Forelimb muscle (tissue), 1 donor: ENCODE measurements at places on chromosomes 1 and 21. TPM values are rescaled to one million over a fixed set of nuclear protein-coding genes. Genes with fewer than 3 reads are reported as not detected.

Gene OLIG2
- polyA plus RNA-seq = not detected

- no peak for DNase-seq
Observed at GRCh38 chr1:28144203-28145135, 32.0 kb downstream of the PTAFR start.

Gene GFI1
- polyA plus RNA-seq = 0.20 TPM

Gene TNFRSF1B
- 11.8 TPM for polyA plus RNA-seq

DNA sequence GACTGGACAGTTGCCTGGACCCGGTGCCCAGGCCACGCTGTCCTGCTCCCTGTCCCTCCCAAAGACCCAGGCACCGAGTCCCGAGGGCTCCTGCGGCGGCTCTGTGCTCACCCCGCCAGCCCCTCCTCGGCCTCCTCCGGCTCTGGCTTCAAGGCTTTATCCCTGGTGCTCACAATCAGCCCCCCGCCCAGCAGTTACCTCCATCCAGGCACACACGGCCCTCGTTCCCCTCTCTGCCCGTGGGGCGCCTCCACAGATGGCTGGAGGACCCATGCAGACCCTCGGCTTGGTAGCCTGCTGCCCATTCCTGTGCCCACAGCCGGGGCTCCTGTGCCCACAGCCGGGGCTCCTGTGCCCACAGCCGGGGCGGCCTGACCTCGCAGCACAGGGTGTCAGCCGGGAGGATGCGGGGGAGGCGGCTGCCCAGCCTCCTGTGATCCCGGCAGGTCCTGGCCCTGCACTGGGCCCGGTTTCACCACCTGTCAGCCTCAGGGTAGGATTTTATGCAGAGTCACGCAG lies 52.3 kb upstream of the COL18A1 start:
- no peak for DNase-seq

DNA sequence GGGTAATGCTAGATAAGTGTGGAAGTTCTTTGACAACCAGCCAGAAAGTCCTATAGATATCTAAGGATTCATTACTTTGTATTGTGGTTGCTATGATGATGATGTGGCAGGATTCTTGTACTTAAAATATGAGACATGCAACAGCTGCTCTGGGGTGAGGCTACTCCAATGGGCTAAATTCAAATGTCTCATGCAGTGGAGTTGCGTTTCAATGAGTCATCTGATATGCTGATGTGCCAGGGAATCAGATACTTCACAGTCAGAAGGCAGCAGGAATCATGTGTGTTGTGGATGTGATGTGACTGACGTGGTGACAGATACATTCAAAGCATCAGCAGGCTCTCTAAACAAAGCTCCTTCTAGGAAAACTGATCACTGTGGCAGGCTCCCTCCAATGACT lies 66.5 kb downstream of the TSEN15 start:
- peak; percentile 13 for DNase-seq

GRCh38 chr21:17201741-17202260 lies 311.0 kb upstream of the CXADR start:
- DNase-seq = peak; percentile 58

DNA sequence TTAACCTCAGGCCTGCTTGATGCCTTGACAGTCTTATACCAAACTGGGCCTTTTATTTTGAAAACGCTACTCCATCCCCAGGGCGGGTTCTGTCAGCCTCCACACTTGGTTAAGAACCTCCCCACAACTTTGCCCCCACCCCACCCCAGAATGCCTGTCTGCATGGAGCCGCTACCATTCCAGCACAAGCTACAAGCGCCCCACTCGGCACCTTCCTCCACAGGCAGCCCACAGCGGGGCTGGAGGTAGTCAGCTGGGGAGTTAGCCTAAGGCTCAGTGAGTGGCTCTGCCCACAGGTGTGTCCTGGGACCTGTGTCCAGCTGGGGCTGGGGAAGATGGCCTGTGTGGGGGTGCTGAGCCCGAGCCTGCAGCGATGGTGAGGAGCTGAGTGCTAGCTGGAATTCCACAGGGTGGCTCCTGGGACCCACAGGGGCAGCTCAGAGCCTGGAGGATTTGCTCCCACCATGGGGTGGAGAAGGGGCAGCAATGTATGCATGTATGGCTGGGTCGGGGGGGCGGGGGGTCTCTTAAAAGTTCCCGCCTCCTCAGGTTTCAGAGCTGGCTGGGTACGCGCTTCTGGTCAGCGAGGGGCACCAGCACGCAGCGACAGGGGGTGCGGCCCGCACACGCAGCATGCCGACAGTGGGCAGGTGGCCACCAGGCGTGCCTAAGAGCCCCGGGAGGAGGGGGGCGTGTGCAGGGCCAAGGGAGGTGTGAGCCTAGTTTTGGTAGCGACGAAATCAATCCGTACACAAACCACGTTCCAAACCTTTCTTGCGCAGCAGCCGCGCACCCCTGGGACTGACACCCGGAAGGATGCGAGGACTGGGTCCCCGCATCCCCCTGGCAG lies 917 bp downstream of the ETNK2 start:
- DNase-seq = no peak

Gene MIXL1
- polyA plus RNA-seq = 0.44 TPM

- no peak for DNase-seq
Observed at GRCh38 chr1:5774019-5774418, 218.2 kb downstream of the NPHP4 start.

Gene CFAP74
- 0.24 TPM for polyA plus RNA-seq

DNA sequence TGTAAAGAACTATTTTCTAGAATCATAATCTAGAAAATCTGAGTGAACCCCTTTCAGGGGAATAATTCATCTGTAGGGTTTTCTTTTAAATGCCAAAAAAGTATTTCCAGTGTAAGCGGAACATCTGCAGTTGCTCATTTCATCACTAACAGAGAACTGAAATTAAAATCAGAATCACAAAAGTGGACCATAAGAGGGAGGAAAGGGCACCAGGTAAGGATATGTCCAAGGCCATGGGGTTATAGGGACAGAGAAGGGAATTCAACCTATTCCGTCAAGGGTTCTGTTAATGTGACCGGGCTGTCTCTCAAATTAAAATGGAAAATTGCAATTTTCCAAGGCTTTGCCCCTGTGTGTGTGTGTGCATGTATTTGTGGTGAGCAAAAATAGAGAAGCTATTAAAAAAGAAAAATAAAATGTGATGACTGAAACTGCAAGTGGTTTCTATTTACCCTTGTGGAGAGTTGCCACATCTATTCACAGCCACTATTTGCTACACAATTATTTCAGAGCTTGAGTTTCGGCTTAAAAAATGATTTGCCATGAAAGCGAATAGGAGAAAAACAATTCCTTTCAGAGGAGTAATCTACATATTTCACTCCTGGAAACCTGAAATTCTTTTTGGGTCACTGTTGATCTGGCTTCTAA lies 53.1 kb downstream of the APP start:
- DNase-seq = no peak

GRCh38 chr1:5959667-5960230 lies 32.5 kb downstream of the NPHP4 start:
- no peak for DNase-seq

Gene PLXNA2
- 36.3 TPM for polyA plus RNA-seq

- no peak for DNase-seq
Observed at GRCh38 chr1:187275346-187275745, 446.6 kb downstream of the PLA2G4A start.

Gene SPRR4
- polyA plus RNA-seq = not detected

- DNase-seq = no peak
Observed at GRCh38 chr1:117600966-117601365, 4.9 kb upstream of the TENT5C start.

GRCh38 chr1:6208723-6209660 lies 3.1 kb downstream of the RNF207 start:
- no peak for DNase-seq

GRCh38 chr1:197225611-197226010 lies 42.4 kb upstream of the CRB1 start:
- DNase-seq = no peak

Gene OLFM3
- polyA plus RNA-seq = 0.37 TPM

- no peak for DNase-seq
Observed at GRCh38 chr1:201539561-201540431, 869 bp downstream of the NAV1 start.
